ENCODE measurements at places on chromosomes 16 and 17.

- no peak for DNase-seq
Measured at GRCh38 chr17:43467981-43468581, 15.7 kb upstream of the DHX8 start.

DNA sequence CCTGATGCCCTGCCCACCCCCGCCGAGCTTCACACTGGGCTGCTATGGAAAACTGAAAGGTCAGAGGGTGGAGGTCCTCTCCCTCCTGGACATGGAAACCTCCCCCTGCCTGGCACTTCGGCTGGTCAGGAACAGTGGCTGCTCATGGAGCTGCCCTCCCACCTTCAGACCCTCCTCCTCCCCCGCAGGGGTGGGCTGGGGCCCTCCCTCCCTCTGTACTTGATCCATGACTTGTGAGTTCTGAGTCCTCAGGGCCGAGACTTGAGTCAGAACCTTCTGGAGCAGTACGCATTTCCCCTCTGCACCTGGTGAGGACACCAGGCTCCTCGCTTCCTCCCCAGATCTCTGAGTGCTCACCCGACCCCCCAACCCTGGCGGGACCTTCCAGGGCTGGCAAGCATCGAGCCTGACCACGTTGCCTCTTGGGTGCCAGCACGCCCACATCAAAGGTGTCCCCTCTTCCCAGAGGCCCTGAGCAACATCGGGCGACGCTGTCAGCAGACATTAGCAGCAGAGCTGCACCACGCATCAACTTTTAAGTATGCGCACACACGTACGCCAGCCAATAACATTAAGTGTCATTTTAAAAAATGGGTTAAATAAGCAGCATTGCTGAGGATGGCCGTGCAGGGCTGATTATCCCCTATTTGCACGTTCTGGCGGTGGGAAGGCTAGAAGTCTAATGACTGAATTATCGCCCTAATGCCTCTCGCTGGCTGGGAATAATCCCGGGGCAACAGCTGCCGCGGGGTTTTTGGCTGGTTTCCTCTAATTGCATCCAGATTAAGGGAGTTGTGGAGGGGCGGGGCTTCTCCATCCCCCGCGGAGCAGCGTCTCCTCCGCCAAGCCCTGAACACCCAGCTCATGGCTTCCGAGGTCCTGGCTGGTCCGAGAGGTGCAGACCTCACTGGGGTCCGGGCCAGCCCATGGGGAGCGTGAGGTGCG lies 98.0 kb downstream of the TBC1D16 start:
- DNase-seq, result no peak

DNA sequence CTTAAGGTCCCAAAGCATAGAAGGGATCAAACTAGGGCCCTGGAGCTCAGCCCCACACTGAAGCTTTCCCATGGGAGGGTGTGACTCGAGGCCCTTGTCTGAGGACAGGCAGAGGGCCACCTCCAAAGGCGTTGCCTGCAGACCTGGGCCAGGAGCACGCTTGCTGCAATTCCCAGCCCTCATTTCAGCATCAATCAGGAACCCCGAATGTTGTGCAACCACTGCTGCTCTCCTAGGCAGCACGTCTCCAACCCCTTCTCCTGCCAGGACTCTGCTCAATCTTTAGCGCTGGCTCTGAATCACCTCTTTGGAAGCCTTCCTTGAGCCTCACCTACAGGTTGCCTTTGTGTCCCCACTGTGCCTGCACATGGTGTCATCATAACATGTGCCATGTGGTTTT lies 14.0 kb upstream of the ATP2C2 start:
- DNase-seq, result no peak

GRCh38 chr17:16468428-16468992 lies 23.5 kb downstream of the LRRC75A start:
- DNase-seq, result no peak

- DNase-seq, result no peak
Measured at GRCh38 chr17:74430706-74431567, 951 bp upstream of the GPRC5C start.

GRCh38 chr16:361341-361871 lies 8.9 kb upstream of the AXIN1 start:
- DNase-seq, result no peak

GRCh38 chr16:324451-325334 lies 27.8 kb downstream of the AXIN1 start:
- DNase-seq, result no peak
